ENCODE measurements at places on chromosomes 2 and 18. TPM values are rescaled to one million over a fixed set of nuclear protein-coding genes. Genes with fewer than 3 reads are reported as not detected.

TANK gene
- polyA plus RNA-seq: 34.7 TPM

TIMM21 gene
- polyA plus RNA-seq: 14.6 TPM

SAG gene
- polyA plus RNA-seq: not detected

SALL3 gene
- not detected for polyA plus RNA-seq

BMP10 gene
- polyA plus RNA-seq: not detected

SPOPL gene
- polyA plus RNA-seq: 0.38 TPM

HOXD3 gene
- not detected for polyA plus RNA-seq

PRKCE gene
- 2.7 TPM for polyA plus RNA-seq

- no peak for DNase-seq
Observed at GRCh38 chr2:5782103-5782502, 89.9 kb downstream of the SOX11 start.

GRCh38 chr2:171386627-171387026 is 47.2 kb downstream of the METTL8 start:
- no peak for DNase-seq

DNA sequence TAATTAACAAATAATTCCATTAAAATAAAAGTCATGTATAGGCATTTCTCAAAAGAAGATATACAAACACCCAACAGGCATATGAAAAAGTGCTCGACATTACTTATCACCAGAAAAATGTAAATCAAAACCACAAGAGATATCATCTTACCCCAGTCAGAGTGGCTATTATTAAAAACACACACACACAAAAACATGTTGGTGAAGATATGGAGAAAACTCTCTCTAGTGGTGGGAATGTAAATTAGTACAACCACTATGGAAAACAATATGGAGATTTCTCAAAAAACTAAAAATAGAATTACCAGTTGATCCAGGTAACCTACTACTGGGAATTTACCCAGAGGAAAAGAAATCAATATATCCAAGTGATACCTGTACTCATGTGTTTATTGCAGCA is 966.3 kb upstream of the POU3F3 start:
- no peak for DNase-seq

- DNase-seq: peak; percentile 46
Observed at GRCh38 chr18:48949606-48950535, 894 bp downstream of the SMAD7 start.

- no peak for DNase-seq
Observed at GRCh38 chr2:46540496-46541331, 61.3 kb downstream of the TMEM247 start.

GRCh38 chr18:27983780-27984179 is 193.2 kb downstream of the CDH2 start:
- DNase-seq: no peak

- DNase-seq: no peak
Observed at GRCh38 chr2:56206250-56206649, 22.5 kb downstream of the CCDC85A start.

DNA sequence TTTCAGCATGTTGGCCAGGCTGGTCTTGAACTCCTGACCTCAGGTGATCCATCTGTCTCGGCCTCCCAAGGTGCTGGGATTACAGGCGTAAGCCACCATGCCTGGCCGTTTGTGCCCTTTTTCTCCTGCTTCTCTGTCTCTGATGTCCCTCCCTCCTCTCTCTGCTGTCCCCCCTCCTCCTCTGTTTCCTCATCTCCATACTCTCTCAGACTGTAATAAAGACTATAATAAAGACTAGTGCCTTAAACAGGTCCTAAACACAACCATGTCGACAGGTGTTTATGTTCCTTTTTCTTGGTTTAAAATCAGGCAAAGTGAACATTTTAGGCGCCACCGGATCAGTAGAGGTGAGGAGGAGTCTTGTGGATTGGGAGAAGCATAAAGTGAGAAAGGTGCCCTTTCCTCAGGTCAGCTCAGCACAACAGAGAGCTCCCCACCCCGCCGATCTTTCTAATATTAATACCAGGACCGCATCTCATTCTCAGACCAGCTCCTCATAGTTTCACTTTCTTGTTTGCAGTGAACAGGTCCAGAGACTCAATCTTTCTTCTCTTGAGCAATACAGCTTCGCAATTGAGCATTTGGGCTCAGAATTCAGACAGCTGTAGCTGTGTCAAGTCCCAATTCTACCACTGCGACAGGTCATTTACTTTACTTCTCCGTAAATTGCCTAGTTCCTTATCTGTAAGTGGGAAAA is 23.7 kb downstream of the TIMM21 start:
- DNase-seq: no peak

- peak; percentile 16 for DNase-seq
Observed at GRCh38 chr2:238202326-238203093, 985 bp downstream of the ILKAP start.

DNA sequence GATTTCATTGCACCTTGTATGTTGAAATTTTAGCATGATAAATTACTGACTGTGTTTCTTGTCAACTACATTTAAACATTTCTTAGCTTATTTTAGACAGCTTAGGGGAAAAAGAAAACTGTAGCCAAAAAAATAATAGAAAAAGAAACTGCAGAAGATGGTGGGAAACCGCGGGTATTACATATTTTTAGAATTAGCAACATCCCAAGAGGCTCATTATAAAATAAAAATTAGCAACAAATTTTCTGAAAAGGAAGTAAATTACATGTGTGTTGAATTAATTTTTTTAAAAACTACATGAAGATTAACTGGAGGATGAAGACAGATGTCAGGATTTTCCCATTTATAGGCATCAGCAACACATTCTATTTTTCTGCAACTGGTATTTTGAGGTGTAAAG is 4.3 kb downstream of the PELI1 start:
- no peak for DNase-seq

DNA sequence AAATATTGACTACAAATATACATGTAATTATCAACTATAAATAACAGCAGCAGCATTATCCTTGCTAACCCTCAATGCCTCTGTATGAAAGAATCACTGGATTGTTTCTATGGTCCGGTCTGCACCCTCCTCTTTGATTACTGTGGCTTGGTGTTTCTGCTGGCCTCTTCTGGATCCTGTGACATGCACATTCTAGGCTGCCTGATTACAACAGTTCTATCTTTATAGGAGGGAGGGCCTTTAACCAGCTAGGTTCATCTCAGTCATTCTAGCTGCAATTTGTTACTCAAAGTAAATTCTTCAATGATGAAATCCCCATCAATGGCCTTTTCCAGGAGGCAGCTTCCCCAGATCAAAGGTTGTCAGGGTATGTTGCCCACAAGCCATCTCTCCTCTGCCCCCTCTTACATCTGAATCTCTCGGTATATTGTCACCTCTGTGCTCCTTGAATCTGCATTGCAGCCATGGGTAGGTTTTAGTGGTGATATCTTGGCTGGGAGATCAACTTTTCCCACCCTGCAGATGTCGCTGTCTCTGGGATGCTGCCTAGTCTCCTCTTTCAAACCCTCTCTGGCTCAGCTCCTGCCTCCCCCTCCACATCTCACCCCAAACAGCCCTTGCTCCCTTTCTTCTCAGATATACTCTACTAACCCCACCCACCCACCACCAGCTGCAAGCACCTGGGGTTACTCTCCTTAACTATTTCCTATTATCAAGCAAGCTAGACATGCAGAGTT is 106.2 kb upstream of the BZW1 start:
- no peak for DNase-seq

- no peak for DNase-seq
Observed at GRCh38 chr2:8587251-8587791, 94.5 kb upstream of the ID2 start.

GRCh38 chr18:73352546-73352945 is 484.8 kb upstream of the NETO1 start:
- DNase-seq: no peak

GRCh38 chr18:13606604-13607254 is 119.6 kb downstream of the FAM210A start:
- no peak for DNase-seq

- DNase-seq: no peak
Observed at GRCh38 chr2:152646775-152647174, 70.5 kb downstream of the PRPF40A start.

DNA sequence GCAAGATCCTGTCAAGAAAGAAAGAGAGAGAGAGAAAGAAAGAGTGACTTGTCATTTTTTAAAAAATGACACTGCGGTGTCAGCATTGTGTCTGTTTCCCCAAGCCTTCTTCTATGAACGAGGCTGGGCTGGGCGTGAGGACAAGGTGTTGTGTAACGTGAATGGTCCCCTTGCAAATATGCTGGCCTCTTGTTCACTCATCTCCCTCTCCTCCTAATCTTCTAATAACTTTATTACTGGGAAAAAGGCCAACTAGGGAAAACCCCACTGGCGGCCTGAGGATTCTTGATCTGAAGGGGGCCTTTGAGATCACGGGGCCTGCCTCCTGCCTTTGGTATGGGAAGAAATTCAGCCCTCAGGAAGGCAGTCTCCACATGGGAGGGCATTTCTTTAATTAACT is 163.1 kb downstream of the MIB1 start:
- DNase-seq: no peak

DNA sequence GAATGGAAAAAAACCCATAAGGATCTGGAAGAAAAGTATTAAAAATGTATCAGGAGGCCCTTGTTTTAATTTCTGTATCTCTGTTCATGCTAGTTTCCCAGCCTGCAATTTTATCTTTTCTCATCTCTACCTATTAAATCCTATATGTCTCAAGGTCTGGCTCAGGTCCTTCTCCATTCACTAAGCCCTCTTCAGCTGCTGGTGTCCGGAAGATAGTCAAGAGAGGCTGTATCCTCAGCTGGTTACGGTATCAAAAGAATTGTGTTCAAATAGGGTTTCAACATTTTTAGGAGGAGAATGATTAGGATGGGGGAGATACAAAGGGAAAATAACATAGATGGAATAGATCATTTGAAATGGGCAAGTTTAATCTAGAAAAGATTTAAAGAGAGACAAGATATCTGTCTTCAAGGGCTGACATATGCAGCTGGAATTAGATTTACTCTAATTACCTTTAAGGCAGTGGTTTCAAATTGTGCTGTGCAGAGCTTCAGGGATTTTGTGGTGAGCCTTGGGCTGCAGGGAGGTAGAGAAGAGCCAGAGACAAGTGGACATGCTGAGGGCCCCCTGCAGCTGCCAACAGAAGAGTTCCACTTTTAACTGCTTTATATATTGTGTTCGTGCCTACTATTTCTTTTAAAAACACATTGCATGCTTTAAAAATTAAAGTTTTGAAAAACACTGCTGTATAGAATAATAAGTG is 24.1 kb downstream of the GREB1L start:
- no peak for DNase-seq

GRCh38 chr18:63844254-63844653 is 43.3 kb upstream of the SERPINB2 start:
- DNase-seq: no peak

- no peak for DNase-seq
Observed at GRCh38 chr2:223273995-223274394, 222.0 kb downstream of the KCNE4 start.

DNA sequence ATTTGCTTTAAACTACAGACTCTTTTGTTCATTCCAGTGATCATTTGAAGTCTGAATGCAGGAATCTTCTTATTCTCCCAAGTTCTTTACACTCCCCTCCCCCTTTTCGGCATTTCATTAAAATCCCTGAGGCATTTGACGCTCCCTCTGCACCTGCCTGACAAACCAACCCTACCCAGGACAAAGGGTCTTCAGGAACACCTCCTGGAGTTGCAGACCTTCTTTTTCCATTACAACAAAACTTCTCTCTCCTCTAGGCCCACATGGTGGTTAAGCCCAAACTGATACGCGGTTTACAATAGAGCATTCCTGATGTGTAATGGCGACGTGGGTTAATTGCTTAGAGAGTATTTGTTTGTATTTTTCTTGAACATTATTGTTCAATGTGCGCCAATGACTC is 367.4 kb downstream of the FBXO15 start:
- DNase-seq: no peak

DNA sequence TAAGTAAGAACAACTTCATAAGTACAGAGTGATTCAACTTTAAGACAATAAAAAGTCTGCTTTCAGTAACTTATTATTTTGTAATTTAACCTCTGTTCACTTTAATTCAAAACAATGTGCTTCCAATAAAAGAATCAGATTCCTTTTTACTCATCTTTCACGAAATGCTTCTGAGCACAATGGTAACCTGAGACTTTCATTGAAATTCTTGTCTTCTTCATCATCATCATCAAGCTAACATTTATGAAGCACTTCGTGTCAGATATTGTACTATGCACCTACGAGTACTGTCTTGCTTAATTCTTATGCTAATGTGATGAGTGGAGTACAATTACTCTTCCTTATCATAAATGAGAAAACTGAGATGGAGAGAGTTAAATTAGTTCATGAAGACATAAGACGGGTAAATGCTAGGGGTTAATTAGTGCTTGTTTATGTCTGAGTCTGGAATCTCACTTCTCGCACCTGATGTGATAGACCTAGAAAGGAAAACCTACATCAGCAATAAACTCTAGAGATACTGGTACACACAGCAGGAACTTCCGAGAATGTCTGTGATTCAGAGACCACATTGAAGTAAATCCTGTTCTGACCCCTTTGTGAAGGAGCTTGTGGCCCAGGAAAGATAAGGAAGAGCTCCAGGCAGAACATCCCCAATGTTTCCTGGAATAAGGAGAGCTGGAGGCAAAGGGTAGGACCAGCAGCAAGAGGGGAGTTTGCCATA is 227.6 kb upstream of the ETAA1 start:
- DNase-seq: no peak

GRCh38 chr2:98281607-98282006 is 64.6 kb upstream of the CNGA3 start:
- DNase-seq: no peak

- DNase-seq: no peak
Observed at GRCh38 chr2:2320486-2321199, 10.4 kb downstream of the MYT1L start.

- DNase-seq: no peak
Observed at GRCh38 chr2:149385350-149385749, 55.0 kb downstream of the LYPD6 start.

DNA sequence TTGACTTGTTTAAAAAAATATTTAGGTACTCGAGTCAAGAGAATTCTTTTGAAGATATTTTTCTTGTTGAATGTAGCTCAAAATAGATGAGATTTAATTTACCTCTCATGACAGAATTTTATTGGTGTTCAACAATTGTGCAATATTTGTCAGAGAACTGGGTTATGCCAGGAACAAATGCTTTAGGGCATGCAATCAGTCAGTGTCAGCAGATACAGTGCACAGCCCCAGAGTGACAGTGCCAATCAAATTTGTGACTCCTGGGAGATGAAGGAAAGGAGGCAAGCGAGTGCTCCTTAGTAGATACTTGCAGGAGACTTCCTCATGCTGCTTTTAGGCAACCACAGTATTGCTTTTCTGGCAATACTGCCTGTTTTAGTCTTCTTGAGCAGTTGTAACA is 81.2 kb upstream of the DSEL start:
- no peak for DNase-seq

GRCh38 chr2:74179063-74179865 is 585 bp upstream of the MOB1A start:
- no peak for DNase-seq
